MCF 10A (cell line): ENCODE measurements at places on chromosomes 3 and 15. TPM values are rescaled to one million over a fixed set of nuclear protein-coding genes. Genes with fewer than 3 reads are reported as not detected.

DNA sequence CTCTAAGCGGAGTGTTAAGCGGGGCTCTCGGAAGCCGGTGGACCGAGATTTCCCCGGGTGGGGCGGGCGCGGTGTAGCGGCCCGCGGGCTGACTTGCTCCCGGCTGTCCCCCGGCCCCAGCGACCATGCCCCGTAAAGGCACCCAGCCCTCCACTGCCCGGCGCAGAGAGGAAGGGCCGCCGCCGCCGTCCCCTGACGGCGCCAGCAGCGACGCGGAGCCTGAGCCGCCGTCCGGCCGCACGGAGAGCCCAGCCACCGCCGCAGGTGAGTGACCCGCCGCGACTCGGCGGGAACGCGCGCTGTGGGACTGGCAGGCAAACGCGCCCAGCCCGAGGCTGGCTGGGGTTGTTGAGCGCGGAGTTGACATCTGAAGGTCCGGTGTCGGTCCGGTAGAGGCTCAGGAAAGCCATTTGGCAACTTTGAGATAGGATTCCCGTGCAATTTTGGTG is 1.3 kb downstream of the SMC4 start:
- no peaks in the 10 kb centered on the region for H3K27me3 ChIP-seq
- H3K4me3 ChIP-seq: peak overlapping the region; percentile 88
- H3K36me3 ChIP-seq: peaks cover 51% of the 10 kb centered on the region
- peaks cover 25% of the 10 kb centered on the region for H3K4me1 ChIP-seq
- peak overlapping the region; percentile 100 for H3K27ac ChIP-seq

DNA sequence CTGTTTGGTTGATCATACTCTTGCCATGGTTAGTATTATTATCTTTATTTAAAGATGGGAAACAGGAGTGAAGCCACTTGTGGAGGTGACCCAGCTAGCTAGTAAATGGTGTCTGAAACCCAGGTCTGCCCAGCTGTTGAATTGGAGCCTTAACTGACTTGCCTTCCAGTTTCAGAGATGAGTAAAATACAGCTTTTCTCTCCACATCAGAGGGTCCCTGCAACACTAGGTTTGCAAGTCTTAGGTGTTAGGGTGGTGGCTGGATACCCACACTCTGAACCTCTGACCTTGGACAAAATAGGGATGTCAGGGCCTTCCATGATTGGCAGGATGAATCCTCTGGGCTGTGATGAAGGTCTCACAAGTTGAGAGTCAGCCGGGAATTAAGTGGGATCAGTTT is 4.1 kb downstream of the FLNB start:
- peaks cover 49% of the 10 kb centered on the region for H3K4me1 ChIP-seq
- no peak for DNase-seq
- H3K27ac ChIP-seq: peak overlapping the region; percentile 80
- no peaks in the 10 kb centered on the region for H3K27me3 ChIP-seq
- H3K4me3 ChIP-seq: no peak overlapping the region

DNA sequence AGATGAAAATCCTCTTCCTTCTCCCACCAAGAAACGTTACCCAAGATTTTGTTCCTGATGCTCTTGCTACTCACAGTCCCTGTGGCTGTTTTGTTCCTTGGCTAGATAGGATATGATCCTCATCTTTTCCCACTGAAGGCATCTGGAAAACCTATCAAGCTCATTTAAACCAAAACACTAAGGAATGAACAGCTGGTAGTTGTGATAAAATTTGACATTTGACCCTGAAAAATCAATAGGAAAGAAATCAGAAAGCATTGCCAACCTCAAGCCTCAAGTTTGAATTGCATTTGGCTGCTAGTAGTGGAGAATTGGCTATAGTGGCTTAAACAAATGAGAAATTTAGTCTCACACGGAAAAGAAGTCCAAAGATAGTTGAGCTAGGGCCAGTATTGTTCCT is 170.6 kb upstream of the CHRM5 start:
- no peaks in the 10 kb centered on the region for H3K4me1 ChIP-seq
- H3K27ac ChIP-seq: no peak overlapping the region
- H3K36me3 ChIP-seq: no peaks in the 10 kb centered on the region

The KIF9 gene
- total RNA-seq: 6.7 and 9.5 TPM in 2 replicates

The CAMK1 gene
- 8.3 and 11.7 TPM in 2 replicates for total RNA-seq
